ENCODE measurements at places on chromosomes 6 and 20.

DNA sequence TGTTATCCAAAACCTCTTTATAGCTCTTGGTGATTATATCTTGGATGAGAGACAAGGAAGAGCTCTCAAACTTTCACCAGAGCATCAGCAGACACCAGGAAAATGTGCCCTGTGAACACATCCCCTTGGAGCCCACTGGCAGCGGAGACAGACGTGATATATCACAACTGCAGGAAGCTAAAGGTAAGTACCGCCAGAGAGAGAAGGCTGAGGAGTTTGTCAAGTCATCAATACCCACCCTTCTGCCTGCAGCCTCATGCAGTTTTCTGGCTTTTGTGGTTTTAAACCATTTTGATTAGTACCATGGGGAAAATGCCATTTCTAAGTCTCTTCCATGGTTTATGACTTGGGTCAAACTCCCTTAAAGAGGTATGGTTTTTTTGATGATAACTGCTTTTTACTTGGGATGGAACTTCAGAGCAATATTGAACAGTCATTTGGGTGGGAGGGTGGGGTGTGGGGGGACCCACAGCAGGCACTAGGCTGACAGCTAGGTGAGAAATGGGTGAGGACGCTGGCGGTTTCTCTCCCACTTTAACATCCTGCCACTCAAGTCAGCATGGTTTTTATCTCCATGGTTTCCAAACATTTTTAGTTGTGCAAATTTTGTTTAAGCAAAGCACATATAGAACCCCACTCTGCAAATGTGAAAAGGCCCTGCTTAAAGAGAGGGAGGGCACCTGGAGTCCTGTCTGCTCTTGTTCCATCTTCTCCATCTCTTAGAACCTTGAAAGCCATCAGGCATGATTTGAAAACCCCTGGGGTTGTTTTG lies 108.4 kb downstream of the SCML4 start:
- no peak for DNase-seq

DNA sequence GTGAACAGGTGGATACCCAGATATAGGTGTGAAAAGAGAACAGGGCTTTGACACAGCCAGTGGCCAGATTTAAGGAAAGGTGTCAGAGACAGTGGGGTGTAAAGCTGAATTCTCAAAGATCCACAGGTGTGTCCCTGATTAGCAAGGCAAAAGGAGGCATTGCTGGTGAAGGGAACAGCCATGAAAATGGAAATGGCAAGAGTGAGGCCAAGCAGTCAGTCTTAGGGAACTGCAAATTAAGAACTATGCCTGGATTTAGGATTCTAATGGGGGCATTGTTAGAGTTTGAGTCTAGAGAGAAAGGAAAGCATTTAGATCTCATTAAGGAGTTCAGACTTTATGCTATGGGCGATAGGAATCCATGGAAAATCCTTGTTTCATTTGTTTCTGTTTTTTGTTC lies 789.2 kb downstream of the MAFB start:
- DNase-seq: no peak

GRCh38 chr20:49384437-49385434 lies 97.7 kb downstream of the KCNB1 start:
- peak; percentile 62 for DNase-seq

DNA sequence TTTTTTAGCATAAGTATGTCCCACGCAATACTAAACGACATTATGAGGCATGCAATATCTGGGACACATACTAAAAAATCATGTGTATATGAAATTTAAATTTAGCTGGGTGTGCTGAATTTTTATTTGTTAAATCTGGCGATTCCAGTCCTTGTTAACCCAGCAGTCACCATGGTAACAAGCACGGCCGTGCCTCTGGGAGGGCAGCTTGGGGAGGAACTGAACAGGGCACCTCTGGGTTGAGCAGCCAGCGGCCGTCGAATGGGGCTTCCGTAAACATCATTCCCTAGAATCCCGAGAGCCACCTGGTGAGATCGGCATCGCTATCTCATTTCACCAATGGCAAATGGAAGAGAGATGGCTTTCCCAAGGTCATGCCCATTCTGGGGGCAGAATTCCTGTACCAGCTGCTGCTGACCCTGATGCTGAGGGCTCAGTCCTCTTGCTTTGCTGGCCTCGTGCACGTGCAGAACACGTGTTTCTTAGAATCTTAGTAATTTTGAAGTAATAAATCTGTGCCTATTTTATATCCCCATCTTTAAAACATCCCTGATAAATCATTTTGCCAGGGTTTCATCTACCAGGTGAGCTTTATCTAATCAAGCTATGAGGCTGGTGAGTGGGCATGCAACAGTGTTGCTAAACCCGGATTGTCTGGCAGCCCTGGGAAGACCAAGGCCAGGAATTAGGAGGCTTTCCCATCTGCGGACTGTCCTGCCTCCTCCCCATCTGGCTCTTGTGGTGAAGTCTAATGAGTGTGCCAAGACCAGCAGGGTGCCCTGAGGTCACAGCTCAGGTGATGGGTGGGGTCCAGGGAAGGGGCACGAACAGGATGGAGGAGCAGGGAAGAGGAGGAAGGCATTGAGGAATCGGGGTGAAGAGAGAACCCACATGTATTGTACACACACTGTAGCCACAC lies 85.1 kb downstream of the AGPAT4 start:
- DNase-seq: no peak

DNA sequence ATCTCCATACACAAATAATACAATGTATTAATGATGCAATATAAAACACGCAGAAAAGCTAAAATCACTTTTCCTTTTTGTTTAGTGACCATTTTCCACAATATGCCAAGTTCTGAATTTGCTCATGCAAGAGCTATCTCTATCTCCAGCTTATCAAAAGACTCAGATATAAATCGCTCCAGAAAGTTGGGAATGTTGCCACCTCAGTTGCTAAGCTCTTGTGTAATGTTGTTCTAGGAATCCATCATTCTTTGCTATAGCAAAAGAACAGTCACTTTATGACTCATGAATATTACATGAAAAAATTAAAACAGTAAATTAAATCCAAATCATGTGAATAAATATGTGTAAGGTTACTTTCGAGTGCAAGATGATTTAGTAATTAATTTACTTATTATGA lies 8.7 kb downstream of the PLAGL1 start:
- no peak for DNase-seq
